ENCODE measurements at places on chromosomes 3 and 15. TPM values are rescaled to one million over a fixed set of nuclear protein-coding genes. Genes with fewer than 3 reads are reported as not detected.

The RBPMS2 gene
- total RNA-seq = 185 TPM

The GYG1 gene
- 31.5 TPM for total RNA-seq

The CCDC39 gene
- 0.79 TPM for total RNA-seq

The CHRM5 gene
- not detected for total RNA-seq

The CRTAP gene
- total RNA-seq = 159 TPM

The TGM5 gene
- not detected for total RNA-seq

The SPPL2A gene
- 68.7 TPM for total RNA-seq

The PARP15 gene
- 0.18 TPM for total RNA-seq

The MST1 gene
- 9.3 TPM for total RNA-seq

The RCCD1 gene
- total RNA-seq = 20.6 TPM

The IL17RE gene
- 2.1 TPM for total RNA-seq

The SATB1 gene
- total RNA-seq = 23.4 TPM

The MKRN2OS gene
- 0.44 TPM for total RNA-seq

The PLSCR4 gene
- 1.1 TPM for total RNA-seq

The MINAR1 gene
- total RNA-seq = 0.74 TPM

The AMT gene
- total RNA-seq = 38.8 TPM

The FETUB gene
- total RNA-seq = not detected

The FBXW12 gene
- 0.59 TPM for total RNA-seq

The MYZAP gene
- 0.72 TPM for total RNA-seq
